ENCODE measurements at places on chromosomes 11 and 22.

DNA sequence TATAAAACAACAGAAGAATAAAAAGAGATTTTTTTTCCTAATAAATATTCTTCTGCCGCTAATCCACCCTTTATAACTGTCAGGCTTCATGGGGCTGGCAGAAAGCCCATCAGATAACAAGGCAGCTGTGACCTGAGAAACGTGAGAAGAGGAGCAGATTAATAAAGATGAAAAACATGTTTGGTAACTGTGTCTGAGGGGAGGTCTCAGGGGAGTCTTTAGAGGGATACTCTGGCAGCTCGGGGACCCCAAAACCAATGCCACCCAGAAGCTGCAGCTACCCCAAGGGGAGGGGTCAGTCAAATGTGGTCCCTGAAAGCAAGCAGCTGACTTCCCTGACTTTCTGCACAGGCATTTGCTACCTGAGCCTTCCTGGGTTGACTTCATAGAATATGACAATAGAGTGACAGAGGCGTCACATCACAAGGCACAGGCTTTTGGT is 48.4 kb upstream of the POU2AF1 start:
- DNase-seq: no peak

- peak; percentile 34 for DNase-seq
Observed at GRCh38 chr11:5596607-5597201, at the start of gene TRIM6. TSS of gene TRIM6 (plus strand) at chr11:5596637. CDS start at chr11:5596898, 261 bp downstream.

DNA sequence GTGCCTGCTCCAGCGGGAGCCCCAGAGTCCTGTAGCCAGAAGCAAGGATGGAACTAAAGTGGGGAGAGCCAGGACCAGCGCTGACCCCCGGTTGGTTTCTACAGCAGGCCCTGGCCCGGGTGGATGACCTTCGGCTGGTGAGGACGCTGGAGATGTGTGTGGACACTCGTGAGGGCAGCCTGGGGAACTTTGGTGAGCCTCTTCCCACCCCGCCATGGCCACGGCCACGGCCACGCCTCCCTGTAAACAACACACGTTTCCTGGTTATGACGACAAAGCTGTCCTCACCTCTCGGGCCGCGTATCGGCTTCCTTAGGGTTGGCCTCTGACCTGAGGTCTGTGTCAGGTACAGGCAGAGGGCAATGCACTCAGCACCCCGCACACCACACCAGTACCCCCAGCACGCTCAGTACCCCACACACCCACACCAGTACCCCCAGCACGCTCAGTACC is 4.1 kb downstream of the LRRC56 start:
- no peak for DNase-seq

- no peak for DNase-seq
Observed at GRCh38 chr22:45934659-45935341, 42.2 kb downstream of the WNT7B start.

GRCh38 chr11:105367129-105367528 is 227.6 kb upstream of the CARD18 start:
- no peak for DNase-seq

DNA sequence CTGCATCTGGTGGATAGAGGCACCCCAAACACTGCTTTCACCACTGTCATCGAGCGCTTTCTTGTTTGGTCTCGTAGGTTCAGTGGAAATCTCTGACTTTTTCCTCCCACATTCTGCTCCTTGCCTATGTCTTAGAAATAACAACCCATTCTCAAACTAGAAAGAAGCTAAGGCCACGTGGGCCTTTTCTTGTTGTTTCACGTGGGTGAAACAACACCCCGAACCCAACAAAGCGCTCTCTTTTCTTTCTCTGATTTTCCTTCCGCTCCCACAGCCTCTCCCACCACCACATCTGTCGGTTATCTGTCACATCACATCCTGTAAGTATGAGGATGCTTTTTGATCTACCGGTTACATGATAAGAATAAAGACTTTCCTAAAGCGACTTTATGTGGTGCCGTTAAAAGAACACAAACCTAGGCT is 77.1 kb downstream of the LINC01488 start:
- no peak for DNase-seq

DNA sequence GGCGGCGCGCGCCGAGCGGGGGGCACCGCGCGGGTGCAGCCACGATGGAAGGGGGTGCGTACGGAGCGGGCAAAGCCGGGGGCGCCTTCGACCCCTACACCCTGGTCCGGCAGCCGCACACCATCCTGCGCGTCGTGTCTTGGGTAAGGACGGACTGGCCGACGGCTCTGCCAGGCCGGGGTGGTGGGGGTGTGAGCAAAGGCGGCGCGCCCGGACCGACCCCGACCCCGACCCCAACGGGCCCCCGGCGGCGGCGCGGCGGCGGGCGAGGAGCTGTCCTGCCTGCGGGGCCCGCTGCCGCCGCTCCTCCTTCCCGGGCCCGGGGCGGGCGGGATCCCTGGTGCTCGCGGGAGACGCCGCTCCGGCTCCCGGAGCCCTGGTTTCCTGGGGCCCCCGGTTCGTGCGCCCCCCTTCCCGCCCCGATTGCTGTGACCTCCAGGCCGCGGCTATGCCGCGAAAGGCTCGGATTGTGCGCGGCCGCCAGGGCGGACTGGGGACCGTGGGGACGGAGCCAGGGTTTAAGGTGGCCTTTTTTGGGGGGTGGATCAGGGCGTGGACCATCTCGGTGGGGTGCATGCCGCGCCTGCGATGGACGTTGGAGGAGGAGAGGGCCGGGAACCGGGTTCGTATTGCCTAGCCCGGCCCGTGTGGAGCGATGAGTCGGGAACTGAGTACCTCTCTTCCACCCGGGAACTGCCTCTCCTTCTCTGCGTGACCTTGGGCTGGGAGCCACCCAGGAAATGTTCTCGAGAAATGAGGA is at the start of gene SYNGR1:
Gene SYNGR1 (plus strand): TSS at position 25 of the 760 bp plus-strand sequence. CDS start 20 bp downstream, at position 45.
- DNase-seq: no peak

DNA sequence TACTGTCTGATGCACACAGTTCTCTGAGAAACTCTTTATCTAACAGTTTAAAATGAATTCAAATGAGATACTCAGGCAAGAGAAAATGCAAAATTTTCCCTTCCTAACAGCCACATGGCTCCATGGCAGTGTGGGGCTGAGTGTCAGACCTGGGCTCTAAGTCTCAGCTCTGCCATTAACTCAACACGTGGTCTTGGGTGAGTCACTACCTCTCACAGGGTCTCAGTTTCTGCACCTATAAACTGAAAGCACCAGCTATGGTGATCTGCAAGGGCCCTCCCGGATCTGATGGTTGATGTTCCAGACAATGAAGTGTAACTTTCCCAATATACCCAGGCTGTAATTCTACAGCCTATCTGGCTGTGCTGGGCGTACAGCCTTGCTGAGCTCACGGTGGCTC is 70.5 kb downstream of the KCNC1 start:
- no peak for DNase-seq

- DNase-seq: no peak
Observed at GRCh38 chr22:33561149-33561807, 359.0 kb downstream of the LARGE1 start.

DNA sequence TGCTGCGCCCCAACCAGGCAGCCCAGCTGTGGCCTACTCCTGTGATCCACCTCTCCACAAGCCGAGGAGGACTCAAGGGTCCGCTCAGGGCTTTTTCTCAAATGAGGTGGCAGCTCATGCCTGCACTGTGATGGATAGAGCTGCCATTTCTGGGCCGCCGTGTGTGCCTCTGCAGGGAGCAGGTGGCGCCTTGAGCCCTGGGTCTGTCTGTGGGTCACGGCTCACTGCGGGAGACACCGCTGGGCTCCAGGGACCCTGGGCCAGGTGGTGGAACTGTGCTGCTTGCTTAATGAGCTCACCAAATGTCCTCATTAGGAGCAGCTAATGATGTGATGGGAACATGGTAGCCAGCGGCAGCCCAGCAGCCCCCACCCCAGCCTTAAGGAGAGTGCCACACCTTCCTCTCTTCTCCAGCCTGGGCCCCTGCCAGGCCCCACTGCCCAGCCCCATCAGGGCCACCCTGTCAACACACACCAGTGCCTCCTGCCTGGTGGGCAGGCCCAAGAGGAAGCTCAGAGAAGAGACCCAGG is 50.8 kb downstream of the DHCR7 start:
- DNase-seq: no peak

GRCh38 chr11:105903113-105903512 is 118.9 kb downstream of the MSANTD4 start:
- DNase-seq: no peak

GRCh38 chr22:45291931-45292290 is 7.2 kb downstream of the UPK3A start:
- peak; percentile 86 for DNase-seq

- DNase-seq: no peak
Observed at GRCh38 chr11:120134931-120135228, 3.0 kb downstream of the TRIM29 start.

DNA sequence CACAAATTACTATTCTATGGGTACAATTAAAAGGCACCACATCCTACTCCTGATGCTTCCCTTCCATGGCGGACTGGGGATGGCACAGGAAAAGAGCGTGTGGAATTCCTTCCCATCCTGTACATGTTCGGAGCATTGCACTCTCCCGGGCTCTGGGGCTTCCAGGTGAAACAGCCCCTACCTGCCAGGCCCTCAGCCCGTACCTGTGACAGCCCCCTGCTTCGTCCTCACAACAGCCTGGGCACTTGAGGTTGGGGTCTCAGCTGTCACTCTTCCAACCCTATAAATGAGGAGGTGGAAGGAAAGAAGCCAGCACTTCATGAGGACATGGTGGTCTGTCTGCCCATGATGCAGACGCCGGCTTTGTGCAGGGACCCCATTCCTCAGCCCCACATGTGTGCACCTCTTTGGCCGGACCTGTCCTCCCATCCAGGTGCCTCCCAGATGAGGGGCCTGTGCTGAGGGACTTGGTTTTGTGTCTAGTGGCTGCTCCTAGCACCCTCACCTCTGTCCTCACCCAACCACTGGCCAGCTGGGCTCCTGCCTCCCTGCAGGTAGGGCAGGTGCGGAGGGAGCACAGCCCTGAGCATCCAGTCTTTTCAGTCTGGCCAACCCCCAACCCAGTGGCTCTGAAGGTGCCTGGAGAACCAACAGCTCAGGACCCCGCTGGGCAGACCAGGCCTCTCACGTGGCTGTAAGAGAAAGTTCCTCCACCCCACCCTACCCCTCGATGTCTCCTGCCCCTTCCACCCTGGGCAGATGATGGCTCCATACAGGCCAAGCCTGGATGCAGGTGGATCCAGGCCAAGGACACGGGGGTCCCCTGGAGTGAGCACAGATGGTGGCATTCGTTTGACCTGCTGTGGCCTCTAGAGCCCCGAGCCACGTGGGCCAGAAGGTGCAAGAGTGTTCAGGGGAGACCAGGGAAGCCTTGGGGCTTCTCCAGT is 23.4 kb upstream of the WNT7B start:
- DNase-seq: no peak

DNA sequence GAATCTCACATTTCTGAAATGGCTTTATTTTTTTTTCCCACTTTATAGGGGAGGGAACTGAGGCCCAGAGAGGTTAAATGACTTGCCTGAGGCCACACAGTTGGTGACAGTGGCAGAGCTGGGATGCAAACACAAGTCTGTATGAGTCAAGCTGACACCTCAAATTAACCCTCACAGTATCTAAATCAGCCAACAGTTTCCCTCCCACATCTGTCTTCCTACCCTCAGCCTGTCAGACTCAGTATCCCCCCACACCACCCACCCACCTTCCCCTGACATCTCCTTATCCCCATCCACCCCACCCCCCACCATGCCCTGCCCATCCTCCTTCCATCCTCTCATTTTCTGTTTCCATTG is 95.2 kb downstream of the TP53I11 start:
- DNase-seq: no peak

Data from MV-4-11 (cell line).